Osteoblast (primary cell): ENCODE measurements at places on chromosomes 5 and 9. TPM values are rescaled to one million over a fixed set of nuclear protein-coding genes. Genes with fewer than 3 reads are reported as not detected.
A peak's percentile ranks its signal among the peaks of the same experiment; 100 is the strongest.

GRCh38 chr9:127586537-127586936, 25.5 kb upstream of the STXBP1 start:
- DNase-seq, result peak; percentile 81

DNA sequence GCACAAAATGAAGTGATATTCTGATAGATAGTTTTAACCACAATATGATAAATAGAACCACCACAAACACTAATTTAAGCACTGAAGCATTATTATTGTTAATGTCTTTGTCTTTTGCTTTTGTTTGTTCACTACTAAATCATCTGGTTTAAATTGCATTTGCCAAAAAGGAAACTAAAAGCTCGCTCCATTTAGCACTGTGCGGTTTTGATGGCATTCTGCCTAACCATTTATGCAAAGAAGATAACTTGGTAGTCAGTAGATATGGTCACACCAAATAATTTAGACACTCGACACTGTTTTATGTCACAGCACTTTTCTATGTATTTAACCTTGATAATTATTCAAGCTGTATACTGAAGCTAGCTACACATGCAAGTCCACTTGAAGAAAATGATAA, 849.8 kb upstream of the CDH6 start:
- no peak for DNase-seq

DNA sequence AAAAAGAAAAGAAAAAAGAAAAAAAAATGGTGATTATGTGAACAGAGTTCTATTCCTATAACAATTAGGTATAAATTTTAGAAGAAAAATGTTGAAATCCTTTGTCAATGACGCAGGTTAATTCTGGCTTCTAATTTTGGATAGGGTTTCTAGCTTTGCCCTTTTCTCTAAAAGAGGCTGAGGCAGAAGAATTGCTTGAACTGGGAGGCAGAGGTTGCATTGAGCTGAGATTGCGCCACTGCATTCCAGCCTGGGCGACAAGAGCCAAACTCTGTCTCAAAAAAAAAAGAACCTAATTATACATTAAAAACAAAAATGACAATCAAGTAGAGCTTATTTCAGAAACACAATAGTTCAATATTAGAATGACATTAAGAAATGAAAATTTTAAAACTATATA, 2.9 kb downstream of the STXBP1 start:
- DNase-seq, result no peak

DNA sequence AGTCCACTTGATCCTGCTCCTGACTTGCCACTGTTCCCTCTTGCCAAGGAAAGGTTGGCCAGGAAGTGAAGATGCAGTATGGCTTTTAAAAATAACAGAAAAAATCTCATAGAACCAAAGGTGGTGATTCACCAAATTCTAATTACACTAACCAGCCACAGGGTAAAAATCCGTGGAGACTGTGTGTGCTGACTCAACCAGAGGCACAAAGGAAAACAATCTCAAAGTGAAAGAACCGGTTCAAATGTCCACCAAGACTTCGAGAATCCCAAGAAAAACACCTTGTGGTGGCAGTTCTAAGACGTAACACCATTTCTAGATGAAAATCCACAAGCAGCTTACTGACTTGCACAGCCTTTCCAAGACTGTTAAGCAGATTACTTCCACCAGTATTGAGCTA, 279.1 kb downstream of the TLE1 start:
- peak; percentile 37 for DNase-seq

DNA sequence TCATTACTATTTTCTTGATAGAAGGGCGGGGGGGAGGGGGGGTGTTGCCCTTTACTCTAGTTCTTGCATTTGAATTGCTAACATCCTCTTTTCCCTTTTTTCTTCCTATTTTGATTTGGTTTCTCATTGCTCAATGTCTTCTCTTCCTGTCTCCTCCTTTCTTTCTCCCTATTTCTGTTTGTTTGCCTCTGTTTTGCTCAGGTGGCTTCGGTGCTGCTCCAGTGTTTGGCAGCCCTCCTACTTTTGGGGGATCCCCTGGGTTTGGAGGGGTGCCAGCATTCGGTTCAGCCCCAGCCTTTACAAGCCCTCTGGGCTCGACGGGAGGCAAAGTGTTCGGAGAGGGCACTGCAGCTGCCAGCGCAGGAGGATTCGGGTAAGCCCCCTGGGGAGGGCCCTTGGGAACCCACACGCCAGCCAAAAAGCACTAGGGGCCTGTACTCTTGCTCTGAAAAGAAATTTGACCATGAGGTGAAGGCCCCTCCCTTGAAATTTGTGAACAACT, 48.3 kb downstream of the FAM78A start:
- peak; percentile 11 for DNase-seq

GRCh38 chr5:76763136-76763535, 47.2 kb downstream of the F2R start:
- DNase-seq, result no peak

- DNase-seq, result no peak
Measured at GRCh38 chr5:14066326-14066725, 76.8 kb upstream of the TRIO start.

DNA sequence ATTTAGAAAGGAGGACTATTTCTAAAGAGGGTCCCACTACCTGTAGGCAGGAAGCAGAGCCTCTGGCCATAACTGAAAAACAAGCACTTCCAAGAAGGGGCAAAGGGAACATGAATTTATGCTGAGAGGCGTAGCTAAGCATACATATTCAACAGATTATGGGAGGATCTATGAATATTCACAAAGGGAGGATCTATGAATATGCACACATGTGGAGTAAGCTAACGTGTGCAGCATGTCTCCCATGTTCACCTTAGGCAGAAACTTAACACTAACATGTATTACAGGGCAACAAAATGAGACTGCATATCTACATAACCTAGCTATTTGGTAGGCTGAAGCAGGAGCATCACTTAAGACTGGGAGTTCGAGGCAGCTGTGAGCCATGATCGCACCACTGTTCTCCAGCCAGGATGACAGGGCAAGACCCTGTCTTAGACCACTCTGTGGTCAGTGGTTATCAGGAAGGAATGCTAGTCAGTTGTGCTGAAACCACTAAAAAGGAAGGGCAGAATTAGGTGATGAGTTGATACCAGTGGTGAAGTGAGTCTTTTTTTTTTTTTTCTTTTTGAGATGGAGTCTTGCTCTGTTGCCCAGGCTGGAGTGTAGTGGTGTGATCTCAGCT, 20.8 kb downstream of the FXN start:
- no peak for DNase-seq

DNA sequence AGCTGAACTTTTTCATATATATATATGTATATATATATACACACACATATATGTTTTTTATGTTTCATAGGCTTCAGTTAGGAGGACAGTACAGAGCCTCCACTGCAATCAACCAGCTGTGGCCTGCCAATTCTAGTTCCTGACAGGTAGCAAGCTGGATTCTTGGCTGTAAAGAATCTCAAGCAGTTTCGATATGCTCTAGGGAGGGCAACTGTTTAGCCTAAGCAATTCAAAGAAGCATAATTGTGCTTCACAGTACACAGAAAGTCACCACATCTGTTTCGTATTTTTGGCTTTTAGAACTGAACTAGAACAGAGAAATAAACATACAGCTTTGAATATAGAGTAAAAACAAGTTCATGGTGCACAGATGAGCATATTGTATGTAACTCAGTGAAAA, 152.4 kb upstream of the ARRDC3 start:
- no peak for DNase-seq

DNA sequence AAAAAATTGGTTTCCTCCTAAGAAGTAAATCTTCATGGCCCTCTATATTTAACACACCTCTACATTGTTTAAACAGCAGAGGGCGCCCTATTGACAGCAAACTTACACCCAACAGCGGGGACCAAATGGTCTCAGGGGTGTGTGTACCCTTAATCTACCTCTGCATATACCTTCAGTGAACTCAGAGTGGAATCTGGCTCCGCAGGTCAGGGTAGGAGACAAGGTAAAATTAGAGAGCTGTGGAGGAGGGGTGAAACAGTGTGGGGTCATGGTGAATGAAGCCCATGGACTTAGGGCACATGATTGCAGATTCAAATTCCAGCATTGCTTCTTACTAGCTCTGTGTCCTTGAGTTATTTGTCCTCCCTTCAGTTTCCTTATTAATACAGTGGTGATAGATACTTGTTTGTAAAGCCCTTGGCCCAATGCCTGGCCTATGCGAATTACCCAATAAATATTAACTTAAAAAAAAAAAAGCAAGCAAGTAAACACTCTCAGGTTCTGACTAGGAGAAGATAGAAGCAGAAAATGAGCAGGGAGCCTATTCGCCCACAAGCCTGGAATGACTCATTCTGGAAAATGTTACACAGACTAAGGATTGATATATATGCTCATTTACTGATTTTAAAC, 122.9 kb downstream of the CAVIN4 start:
- no peak for DNase-seq

GRCh38 chr9:109771796-109772531, 8.0 kb upstream of the PALM2AKAP2 start:
- no peak for DNase-seq

ARL14EPL gene
- not detected in 2 replicates for total RNA-seq

FBXL7 gene
- 13.4 and 14.4 TPM in 2 replicates for total RNA-seq

FASTKD3 gene
- 10.9 and 13.6 TPM in 2 replicates for total RNA-seq

PPP2R2B gene
- under 0.01 TPM in 1 of 2 replicates, not detected in the other for total RNA-seq

SPINK1 gene
- not detected in 2 replicates for total RNA-seq
